Stimulated activated CD4-positive, alpha-beta T cell treated with anti-CD3 and anti-CD28 coated beads, Interleukin-1b, Interleukin-23, amount 100 ng/mL, for 1 hour (primary cell): ENCODE measurements at places on chromosomes 6 and 20.

DNA sequence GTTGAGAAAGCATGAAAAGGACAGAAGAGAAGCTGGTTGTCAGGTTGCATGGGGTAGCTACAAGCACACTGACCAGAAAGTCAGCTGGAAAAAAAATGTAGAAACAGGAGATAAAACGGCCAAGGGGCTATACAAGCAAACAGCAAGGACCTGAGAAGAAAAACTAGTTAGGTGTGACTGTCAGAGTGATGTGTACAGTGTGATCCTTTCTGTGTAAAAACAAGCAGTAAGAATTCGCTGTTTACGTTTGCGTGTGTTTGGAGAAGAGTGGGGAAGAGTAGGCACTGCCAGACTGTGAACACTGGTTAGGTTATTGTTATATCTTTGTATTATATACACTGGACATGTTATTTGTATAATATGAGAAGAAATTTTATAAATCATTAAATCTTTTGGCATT is 28.1 kb downstream of the PTPN1 start:
- no peak for DNase-seq

- DNase-seq, result no peak
Measured at GRCh38 chr6:151018911-151019782, 153.6 kb downstream of the MTHFD1L start.

DNA sequence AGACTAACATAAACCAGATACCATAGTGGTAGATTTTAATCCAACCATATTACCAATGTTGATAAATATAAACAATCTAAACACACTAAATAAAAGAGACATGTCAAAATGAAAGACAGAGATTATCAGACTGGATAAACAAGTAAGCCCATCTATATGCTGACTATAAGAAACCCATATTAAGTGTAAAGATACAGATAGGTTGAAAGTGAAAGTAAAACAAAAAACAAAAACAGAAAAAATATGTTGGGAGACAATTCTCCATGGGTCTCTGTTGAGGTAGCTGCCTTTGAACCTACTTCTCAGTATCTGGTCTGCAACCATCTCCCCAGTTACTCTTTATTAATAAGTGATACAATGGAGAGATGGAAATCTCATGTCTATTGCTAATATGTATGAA is 21.2 kb downstream of the REV3L start:
- no peak for DNase-seq

- DNase-seq, result no peak
Measured at GRCh38 chr6:136435101-136435500, 115.1 kb downstream of the MAP7 start.

DNA sequence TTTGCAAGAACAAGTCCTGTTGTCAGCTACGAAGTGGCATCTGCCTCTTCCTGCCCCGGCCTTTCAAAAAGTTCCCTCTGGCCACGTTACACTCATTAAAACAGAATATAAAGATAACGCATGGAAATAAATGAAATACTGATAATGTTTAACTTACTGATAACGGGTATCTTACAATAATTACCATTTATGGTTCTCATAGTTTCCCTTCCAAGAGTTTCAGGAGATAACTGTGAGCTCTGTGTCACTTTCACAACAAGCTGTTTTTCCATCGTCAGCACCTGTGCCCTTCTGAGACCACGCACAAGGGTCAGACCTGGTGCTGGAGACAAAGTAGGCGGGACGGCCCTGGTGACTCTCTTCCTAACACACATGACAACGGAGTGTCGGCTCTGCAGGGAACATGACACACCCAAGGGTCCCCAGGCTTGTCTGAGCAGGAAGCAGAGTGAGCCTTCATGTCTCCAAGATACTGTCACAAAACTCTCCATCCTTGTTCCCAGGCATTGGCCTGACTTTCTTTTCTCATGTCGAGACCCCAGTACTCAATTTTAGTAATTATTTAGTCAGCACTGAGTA is 86.2 kb upstream of the THBS2 start:
- DNase-seq, result no peak

- no peak for DNase-seq
Measured at GRCh38 chr6:135514706-135515105, 17.2 kb upstream of the AHI1 start.

DNA sequence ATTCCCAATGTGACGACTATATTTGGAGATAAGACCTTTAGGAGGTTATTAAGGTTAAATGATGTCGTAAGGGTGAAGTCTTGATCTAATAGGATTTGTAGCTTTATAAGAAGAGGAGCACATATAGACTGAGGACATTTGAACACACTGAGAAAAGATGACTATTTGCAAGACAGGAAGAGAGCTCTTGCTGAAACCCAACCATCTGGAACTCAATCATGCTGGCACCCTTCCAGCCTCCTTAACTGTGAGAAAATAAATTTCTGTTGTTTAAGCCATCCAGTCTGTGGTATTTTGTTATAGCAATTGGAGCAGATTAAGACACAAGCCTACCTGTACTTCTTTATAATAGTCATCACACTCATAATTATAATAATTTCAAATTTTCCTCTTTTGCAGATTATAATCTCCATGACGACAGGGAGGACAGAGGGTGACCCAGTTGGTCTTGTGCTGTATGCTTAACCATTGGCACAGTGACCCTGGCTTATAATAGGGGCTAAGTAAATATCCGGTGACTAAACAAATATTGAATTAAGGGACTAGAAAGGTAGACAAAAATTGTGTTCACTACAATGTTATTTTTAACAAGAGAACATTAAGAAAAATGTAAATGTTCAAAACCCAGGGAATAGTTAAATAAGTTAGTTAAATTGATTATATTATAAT is 206.4 kb upstream of the HDDC2 start:
- no peak for DNase-seq

DNA sequence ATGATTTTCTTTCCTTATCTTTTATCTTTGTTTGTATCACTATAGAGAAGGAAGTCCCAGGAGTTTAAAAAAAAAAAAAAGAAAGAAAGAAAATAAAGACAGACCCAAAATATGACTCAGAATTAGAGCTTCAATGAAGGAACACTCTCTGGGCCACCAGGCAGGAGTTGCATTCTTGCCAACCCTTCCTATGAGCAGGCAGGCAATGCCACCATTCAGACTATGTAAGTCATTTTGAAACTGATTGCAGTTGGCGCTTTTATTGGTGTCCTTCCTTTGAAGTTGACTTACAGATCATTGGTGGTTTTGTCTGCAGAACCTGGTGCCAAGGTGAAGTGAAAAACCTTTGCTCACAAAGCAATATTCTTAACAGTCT is 50.3 kb downstream of the MYB start:
- no peak for DNase-seq

DNA sequence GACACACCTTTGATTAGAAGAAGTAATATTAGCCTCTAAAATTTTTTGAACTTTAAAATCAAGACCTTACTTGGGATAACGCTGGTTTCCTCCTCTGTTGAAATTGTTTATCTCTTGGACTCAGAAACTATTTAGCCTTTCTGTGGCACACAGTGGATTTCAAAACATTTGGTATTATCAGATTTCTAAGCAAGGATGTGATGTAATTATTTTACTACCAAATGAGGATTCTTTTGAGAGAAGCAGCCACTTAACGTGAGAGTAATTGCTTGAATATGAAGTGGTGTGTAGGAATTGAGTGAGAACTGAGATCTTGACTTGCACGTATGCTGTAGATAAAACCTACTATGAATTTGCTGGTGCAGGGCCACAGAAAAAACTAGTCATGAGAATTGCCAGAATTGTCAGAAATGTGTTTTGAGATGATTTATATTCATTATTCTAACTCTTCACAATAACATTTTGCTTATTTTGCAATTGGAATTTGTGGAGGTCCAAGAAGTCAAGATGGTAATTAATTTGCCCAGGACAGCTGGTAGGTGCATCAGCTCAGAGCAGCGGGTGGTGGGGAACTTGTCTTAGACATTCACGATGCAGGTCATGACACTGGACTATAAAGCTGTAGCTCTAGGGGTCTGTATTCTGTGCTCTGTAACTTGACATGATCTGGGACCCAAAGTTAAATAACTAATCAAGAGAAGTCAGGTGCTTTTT is 53.4 kb downstream of the AKAP12 start:
- no peak for DNase-seq

GRCh38 chr6:44202972-44203750 is 13.6 kb upstream of the MYMX start:
- DNase-seq, result no peak

DNA sequence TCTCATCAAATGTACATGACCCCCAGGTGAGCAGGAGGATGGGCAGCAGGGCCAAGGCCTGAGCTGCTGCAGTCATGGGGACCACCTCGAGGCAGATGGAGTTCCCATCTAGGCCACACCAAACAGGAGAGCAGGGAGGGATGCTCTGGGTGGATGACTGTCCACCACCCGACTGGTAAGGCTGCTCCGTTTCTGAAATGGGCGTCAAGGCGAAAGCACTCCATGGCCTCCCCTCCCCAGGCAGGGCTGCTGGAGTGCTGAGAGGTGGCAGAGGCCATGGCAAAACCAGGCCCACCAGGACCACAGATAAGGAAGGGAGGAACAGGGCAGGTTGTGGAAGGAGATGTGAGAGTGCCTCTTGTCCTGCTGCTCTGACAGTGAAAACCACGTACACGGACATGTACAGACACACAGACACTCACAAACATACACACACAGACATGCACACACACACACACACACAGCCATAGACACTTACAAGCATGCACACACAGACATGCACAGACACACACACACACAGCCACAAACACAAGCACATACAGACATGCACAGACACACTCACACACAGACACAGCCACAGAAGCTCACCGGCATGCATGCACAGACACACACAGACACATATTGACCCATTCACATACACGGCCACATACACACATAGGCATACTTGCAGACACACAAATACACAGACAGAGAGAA is 93.2 kb downstream of the PSMG4 start:
- no peak for DNase-seq

- no peak for DNase-seq
Measured at GRCh38 chr20:42857446-42857845, 332.3 kb downstream of the PTPRT start.

DNA sequence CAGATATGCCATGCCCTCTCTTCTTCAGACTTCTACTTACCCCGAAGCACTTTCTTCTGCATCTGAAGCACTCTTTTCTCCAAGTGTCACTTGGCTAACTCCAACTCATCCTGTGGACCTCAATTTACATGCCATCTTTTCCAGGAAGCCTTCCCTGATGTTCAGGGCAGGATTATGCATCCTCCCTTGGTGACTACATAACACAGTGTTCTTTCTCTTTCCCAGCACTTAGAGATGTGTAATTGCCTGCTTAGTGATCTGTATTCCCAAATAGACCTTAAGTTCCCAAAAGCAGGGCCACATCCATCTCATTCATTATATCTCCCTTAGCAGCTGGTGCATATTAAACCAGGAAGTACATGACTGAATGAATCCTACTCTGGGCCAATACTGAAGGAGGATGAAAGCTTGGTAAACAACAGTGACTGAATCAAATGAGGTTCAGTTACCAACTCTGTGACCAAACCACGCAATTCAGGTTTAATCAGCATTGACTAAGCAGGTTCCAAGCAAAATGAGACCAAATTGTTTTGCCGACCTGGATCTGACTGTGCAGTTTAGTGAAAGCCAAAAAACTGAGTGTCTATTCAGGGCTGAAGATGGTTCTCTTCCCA is 121.4 kb upstream of the TCF21 start:
- DNase-seq, result no peak

GRCh38 chr6:112927641-112928320 is 580.7 kb downstream of the RFPL4B start:
- DNase-seq, result no peak

GRCh38 chr6:7697820-7698623 is 27.9 kb upstream of the BMP6 start:
- no peak for DNase-seq

DNA sequence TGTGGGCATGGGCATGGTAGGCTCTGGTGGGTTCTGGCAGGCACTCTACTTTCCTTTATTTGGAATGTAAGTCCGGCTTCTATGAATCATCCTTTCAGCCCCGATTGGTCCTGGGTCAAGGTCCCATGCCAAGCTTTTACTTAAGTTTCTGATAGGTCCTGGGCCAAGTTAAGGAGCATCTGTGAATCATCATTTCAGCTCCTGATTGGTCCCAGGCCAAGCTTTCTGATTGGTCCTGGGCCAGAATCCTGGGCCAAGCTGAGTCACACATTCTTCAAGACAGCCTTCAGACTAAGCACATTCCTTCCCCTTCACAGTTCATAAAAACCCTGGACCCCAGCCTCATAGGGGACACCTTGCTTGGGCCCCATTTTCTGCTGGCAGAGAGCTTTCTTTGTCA is 231.0 kb upstream of the EYS start:
- DNase-seq, result no peak

GRCh38 chr6:139325125-139325524 is 33.3 kb upstream of the TXLNB start:
- DNase-seq, result no peak

GRCh38 chr6:37483917-37484785 is 15.5 kb downstream of the CCDC167 start:
- peak; percentile 70 for DNase-seq

DNA sequence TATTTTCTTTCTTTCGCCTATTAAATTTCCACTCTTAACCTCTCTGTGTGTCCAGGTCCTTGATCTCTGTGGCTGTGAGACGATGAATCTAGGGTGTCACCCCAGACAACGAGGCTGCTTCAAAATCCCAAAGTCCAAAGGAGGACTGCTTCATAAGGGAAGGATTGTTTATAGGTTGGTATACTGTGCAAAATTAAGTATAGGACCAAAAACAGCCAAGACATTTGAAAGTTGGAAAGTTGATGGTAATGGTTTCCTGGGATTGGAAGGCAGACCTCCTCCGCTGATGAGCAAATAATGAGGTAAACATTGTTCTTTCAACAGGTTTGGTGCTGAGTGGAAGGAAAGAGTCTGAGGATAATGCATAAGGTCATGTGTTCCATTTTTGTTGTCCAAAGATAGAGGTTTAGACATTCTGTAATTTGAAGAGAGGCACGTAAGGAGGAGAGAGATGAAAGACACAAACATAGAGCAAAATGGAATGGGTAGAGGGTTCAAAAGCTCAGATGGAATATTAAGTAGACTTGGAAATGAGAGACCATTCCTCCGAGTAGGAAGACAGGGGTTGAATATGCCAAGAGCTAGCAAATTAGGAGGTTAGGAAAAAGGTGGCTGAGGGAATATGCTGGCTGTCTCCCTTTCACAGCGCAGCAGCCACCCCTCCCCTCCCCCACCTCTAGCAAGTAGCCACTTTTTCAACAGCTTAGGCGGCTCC is 24.8 kb downstream of the ZNF311 start:
- DNase-seq, result no peak

DNA sequence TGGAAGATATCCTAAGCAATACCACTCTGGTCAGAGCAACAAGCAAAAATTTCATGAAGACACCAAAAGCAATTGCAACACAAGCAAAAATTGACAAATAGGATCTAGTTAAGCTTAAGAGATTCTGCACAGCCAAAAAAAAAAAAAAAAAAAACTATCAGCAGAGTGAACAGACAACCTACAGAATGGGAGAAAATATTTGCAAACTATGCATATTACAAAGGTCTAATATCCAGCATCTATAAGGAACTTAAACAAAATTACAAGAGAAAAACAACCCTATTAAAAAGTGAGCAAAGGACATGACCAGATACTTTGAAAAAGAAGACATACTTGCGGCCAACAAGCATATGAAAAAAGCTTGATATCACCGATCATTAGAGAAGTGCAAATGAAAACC is 20.0 kb upstream of the AHI1 start:
- no peak for DNase-seq

GRCh38 chr20:51368461-51369211 is 173.9 kb downstream of the NFATC2 start:
- DNase-seq, result no peak
